ENCODE measurements at places on chromosomes 11 and 22.
A peak's percentile ranks its signal among the peaks of the same experiment; 100 is the strongest.

GRCh38 chr11:128772814-128773213 is 78.9 kb downstream of the FLI1 start:
- DNase-seq: no peak

- peak; percentile 96 for DNase-seq
Observed at GRCh38 chr11:102564110-102564509, 33.6 kb upstream of the MMP7 start.

GRCh38 chr11:91966368-91966767 is 258.2 kb upstream of the FAT3 start:
- no peak for DNase-seq

DNA sequence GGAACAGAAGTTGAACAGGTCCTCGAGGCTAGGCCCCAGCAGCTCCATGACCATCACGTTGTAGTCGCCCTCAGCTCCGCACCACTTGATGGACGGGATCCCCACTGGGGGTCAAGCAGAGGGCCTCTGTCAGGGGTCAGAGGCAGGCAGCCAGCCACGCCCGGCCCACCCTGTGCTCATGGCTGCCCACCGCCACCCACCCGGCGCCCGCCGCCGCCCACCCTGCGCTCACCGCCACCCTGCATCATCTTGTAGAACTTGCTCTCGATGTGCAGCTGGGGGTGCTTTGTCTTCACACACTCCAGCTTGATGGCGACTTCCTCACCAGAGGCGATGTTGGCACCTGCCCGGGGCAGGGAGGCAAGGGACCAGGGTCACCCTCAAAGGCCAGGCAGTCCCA is 14.3 kb downstream of the CSNK1E start:
- no peak for DNase-seq

DNA sequence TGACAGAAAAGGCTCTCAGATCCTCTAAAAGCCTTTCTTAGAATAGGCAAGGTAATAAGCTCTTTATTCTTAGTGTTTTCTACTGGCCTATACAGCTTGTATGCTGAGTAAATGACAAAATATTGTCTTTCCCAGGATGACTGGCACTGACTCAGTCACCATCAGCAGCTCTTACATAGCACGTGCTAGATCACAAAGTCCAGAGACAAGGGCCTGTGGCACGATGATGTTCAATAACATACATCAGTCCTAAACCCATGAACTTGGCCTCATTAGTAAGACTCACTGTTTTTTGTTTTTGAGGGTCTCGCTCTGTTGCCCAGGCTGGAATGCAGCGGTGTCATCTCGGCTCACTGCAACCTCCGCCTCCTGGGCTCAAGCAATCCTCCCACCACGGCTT is 42.7 kb downstream of the CELF1 start:
- DNase-seq: no peak

DNA sequence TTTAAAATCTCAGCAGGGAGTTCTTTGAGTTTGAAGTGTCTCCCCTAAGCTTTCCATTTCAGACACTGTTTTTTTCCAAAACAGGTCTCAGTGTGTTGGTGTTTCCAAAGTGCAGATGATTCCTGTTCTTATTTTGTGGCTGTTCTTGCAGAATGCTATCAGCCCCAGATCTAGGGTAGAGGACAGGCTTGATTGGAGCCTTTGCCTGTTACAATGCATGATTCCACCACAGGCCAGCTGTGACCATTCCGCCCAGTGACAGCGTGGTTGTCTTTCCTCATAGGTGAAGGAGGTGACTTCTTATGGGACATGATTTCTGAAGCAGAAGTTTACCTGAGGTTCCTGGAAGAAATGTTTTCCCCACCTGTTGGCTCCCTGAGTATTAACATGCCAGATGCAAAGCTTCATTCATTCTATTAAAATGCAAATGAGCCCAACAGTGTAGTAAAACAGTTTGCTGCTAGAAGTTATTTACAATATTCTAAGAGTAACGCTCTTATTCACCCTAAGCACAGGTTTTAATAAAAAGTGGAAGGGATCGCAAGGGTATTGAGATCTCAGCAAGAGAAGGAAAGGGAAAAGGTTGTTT is 36.9 kb upstream of the BIRC3 start:
- no peak for DNase-seq

DNA sequence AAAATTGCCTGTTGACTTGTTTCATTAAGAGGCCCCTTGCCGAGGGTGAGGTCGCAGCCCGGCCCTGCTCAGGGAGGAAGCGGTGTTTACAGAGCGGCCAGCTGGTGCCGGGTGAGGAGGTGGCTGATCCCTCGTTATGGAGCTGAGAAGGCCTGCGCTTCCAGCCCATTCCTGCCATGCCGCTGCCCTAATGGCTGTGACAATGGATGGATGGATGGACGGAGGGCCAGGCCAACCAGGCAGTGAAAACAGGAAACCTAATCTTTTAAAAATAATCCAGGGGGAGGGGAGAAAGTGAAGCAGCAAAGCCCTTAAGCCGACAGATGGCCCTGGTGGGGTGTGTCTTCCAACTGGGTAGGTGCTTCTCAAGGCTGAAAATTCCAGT is 38.5 kb downstream of the BCR start:
- DNase-seq: peak; percentile 57

DNA sequence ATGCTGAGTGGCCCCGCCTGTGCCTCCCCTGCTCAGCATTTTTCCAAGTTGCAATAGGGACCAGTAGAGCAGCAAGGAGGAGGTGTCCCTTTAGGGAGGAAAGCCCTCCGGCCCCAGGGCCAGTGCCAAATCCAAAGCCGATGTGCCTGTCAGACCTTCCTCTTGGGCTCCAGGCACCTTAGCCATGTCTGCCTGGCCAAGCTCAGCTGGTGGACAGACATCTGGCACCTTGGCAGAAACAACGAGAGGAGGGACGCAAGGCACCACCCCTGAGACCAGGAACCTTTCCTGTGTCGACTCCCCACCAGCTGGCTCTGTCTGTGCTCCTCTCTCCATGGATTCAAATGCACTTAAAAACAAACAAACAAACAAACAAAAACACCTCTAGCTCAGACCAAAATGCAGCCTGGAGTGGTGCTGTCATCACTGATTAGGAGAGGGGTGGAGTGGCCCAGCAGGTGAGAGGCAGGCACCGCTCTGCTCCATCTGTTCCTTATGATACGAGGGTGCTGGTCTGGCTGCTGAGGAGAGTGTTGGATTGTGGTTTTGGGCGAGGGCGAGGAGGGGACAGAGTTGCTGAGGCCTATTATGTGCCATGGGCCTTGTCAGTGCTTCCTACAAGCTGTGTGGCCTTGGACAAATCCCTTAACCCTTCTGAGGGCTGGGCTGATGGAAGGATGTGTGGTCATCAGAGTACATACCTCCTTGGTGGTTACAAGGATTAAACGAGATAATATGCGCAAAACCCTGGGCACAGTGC is 46.2 kb downstream of the TP53I11 start:
- no peak for DNase-seq

DNA sequence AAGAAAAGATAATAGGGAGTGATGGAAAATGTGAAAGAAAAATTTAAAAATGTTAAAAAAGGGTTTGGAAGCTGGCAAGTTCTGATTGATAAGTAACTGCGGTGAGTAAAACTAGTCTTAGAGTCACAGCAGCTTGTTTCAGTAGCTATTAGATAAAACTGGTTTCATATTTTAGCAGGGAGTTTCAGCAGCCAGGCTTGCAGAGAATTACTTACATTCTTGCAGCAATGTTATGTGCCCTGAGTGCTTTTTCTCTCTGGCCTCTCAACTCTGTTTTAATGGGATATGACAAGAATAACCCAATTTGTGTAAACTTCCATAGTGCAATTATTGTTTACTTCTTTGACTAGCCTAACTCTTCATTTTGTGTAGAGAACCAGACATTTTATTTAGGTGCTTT is 33.6 kb downstream of the PPME1 start:
- DNase-seq: no peak

GRCh38 chr11:123838659-123839058 is 32.5 kb upstream of the OR6M1 start:
- DNase-seq: no peak

- no peak for DNase-seq
Observed at GRCh38 chr11:65300621-65301275, 13.9 kb upstream of the CDC42EP2 start.

DNA sequence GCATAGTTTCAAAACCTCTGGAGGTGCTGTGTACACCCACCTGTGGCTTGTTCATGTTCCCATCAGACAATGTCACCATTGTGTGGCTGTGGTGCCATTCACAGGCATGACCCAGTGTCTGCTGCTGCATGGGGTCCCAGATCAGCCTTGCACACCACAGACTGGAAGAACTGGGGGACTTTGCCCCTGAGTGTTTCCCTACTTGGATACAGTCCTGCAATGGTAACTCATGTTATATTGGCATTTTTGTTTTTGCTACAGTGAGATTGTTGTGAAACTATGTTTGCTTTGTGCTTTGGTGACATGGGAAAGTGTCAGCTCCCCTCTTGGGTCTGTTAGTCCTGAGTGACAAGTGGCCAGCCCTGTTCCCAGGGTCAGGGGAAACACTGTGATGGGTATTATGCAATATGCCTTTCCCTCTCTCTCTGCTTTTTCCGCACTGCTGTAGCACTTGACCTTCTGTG is 108.8 kb downstream of the NAV2 start:
- DNase-seq: no peak

GRCh38 chr22:26579331-26579886 is 10.5 kb downstream of the TPST2 start:
- DNase-seq: no peak

DNA sequence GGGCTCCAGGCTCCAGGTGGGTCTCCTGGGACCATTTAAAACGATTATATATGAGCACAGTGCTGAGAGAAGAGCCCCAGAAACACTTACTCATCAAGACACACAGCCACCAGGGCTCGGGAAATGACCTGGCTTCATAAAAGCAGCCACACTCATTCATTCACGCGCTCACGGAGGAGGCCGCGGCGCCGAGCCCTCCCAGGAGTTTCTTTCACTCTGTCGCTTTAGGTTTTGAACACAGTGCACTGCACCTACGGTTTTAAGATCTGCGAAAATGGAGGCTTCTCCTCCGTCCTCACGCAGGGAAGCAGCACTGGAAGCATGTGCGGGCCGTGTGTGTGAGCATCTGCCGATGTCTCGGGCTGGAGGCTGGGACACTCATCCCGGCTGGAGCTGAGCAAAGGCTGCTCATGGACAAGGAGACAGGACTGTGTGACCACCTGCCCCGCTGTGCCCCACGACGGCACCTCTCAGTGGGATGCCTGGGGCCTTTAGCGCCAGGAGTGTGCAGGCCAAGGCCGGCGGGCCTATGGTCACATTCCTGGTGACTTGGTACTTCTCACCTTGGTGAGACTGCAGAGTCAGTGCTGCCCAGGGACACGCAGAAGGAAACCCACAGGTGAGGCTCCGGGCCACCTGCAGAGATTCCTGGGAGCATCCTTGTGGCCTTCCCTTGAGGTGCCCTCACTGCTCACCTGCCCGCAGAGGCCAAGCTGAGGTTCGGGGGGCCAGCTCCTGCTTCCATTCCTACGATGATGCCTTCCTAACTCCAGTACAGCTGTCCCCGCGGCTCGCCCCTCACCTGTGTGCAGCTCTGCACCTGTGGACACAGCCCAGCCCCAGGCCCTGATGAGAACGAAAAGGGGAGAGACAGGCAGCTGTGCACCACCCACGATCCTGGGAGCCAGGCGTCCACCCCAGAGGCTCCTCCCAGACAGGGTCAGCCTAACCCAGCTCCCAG is 872.0 kb downstream of the BRD1 start:
- no peak for DNase-seq

DNA sequence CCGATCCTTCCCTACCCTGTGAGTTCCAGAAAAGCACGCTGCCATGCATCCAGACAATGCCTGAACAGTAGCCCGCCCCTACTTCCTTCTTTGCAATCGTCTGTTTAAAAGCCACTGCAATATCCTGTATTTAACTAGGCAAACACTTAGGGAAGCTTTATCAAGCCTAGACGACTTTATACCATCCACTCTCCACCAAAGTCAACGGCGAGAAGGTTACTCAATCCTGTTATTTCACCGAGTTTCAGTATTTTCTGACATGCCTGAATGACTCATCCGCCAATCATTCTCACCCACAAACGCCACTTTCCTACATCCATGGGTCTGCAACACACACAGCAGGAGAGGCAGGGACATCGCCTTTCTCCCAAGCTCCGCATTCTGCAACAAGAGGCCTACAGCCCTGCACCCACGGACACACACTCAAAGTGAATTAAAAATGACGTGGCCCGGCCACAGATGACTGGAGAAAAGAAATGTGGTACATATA is 9.3 kb downstream of the CELSR1 start:
- peak; percentile 79 for DNase-seq

DNA sequence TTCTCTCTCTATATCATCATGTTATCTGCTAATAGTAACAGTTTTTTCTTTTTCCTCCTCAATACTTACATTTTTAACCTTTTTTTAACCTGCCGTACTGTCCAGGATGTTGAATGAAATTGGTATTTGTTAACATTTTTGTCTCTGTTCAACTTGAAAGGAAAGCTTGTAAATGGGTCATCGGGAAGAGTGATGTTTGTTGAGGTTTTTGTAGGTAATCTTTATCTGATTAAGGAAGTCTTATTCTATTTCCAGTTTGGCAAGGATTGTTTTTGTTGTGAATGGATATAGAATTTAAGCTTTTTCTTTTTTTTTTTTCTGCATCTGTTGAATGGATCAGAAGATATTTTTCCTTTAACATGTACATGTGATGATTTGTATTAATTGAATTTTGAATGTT is 8.1 kb upstream of the NNMT start:
- DNase-seq: no peak

DNA sequence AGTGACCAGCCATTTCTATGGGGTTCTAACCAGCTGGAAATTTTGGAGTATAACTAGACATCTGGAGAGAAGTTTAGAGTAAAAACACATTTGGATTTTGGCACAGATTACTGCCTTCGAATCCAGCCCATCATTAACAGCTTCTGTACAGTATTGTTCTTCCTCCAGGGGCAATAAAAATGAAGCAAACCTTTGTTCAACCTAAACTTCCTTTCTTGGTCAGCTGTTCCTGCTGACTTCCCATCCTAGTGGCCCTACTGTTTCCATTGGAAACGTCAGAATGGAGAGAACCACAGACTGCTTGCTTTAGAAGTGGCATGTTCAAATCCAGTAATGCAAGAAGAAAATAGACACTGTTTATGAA is 203.7 kb upstream of the MTMR2 start:
- peak; percentile 2 for DNase-seq

- DNase-seq: peak; percentile 97
Observed at GRCh38 chr11:46554213-46555147, 39.3 kb downstream of the AMBRA1 start.

GRCh38 chr11:116792144-116792868 is 627 bp upstream of the APOA5 start:
- DNase-seq: no peak

- DNase-seq: no peak
Observed at GRCh38 chr11:43579171-43579918, 101.2 kb upstream of the HSD17B12 start.

GRCh38 chr22:39349967-39350726 is at the start of gene SYNGR1:
Gene SYNGR1, plus strand, starts transcription at chr22:39349991. Its CDS starts 20 bp downstream, at chr22:39350011.
- DNase-seq: peak; percentile 24

- no peak for DNase-seq
Observed at GRCh38 chr11:58832056-58832645, 12.4 kb downstream of the GLYATL2 start.

DNA sequence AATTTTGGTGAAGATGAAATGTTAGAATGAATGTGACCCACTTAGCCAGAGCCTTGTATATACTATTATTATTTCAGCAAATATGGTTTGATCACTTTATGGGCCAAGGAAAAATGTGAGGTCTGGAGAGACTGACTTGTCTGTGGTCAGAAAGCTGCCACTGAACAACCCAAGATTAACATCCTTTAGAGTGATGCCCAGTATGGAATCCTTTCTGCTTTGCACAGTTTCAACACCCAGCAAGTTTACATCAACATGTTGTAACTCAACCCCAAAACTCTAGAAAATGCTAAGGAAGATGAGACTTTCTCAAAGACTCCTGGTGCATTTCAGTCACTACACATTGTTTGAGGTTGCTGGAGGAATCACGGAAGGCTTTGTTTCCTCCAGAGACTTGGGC is 107.7 kb downstream of the SNX19 start:
- no peak for DNase-seq

- no peak for DNase-seq
Observed at GRCh38 chr22:20787746-20788626, 14.1 kb downstream of the SERPIND1 start.

Data from PC-9 (cell line).